G401 (cell line): ENCODE measurements at places on chromosomes 2 and 18. TPM values are rescaled to one million over a fixed set of nuclear protein-coding genes. Genes with fewer than 3 reads are reported as not detected.

ONECUT2 gene
- not detected in 2 replicates for total RNA-seq

PAX8 gene
- not detected in 2 replicates for total RNA-seq

FAM124B gene
- not detected in 2 replicates for total RNA-seq

GALR1 gene
- total RNA-seq, result not detected in 2 replicates

DNA sequence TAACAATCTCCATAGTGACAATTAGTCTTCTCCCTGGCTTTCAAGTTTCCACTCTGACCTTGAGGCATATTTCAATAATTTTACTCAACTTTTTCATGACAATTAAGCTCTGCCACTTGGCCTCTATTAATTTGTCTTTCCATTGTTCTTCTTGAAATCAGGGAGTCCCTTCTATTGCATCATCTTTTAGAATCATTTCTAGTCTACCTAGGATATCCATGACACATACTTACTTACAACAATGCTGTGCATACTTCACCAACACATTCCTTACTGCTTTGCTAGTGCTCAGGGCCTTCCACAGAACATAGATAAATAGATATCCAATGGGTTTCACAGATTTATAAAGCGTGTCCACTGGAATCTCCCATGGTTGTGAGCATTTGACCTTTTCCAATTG, 331.5 kb upstream of the LRP1B start:
- no peak for DNase-seq

DNA sequence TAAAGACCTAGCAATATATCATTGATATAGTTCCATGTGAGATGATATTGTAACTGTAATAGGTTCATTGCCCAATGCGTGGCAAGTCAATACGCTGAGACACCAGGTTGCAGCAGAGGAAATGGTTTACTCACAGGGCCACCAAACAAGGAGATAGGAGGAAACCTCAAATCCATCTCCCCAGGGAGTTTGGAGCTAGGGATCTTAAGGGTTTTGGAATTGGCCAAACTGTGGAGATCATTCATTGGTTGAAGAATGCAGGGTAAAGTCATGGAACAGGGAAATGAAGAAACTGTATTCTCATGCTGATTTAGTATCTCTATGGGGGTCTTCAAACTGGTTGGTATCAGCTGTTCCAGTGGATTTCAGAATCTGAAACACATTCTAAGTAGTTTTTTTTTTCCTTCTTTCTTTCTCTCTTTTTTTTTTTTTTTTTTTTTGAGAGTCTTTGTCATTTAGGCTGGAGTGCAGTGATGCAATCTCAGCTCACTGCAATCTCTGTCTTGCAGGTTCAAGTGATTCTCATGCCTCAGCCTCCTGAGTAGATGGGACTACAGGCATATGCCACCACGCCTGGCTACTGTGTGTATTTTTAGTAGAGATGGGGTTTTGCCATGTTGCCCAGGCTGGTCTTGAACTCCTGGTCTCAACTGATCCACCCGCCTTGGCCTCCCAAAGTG, 30.7 kb upstream of the PPM1B start:
- no peak for DNase-seq
